ENCODE measurements at places on chromosomes 16 and 17. TPM values are rescaled to one million over a fixed set of nuclear protein-coding genes. Genes with fewer than 3 reads are reported as not detected.
A peak's percentile ranks its signal among the peaks of the same experiment; 100 is the strongest.

The IRX5 gene
- polyA plus RNA-seq = 10.2 TPM

The IGFALS gene
- 3.2 TPM for polyA plus RNA-seq

The KDM6B gene
- polyA plus RNA-seq = 28.1 TPM

The NPIPB8 gene
- 1.3 TPM for polyA plus RNA-seq

The CLEC18C gene
- 43.0 TPM for polyA plus RNA-seq

The INCA1 gene
- polyA plus RNA-seq = 7.9 TPM

The RTN4RL1 gene
- polyA plus RNA-seq = 1.9 TPM

The ACSM2A gene
- 57.3 TPM for polyA plus RNA-seq

The CA4 gene
- polyA plus RNA-seq = 64.6 TPM

The GNG13 gene
- not detected for polyA plus RNA-seq

GRCh38 chr16:66481081-66481942 is 54.2 kb downstream of the BEAN1 start:
- no peak for DNase-seq

DNA sequence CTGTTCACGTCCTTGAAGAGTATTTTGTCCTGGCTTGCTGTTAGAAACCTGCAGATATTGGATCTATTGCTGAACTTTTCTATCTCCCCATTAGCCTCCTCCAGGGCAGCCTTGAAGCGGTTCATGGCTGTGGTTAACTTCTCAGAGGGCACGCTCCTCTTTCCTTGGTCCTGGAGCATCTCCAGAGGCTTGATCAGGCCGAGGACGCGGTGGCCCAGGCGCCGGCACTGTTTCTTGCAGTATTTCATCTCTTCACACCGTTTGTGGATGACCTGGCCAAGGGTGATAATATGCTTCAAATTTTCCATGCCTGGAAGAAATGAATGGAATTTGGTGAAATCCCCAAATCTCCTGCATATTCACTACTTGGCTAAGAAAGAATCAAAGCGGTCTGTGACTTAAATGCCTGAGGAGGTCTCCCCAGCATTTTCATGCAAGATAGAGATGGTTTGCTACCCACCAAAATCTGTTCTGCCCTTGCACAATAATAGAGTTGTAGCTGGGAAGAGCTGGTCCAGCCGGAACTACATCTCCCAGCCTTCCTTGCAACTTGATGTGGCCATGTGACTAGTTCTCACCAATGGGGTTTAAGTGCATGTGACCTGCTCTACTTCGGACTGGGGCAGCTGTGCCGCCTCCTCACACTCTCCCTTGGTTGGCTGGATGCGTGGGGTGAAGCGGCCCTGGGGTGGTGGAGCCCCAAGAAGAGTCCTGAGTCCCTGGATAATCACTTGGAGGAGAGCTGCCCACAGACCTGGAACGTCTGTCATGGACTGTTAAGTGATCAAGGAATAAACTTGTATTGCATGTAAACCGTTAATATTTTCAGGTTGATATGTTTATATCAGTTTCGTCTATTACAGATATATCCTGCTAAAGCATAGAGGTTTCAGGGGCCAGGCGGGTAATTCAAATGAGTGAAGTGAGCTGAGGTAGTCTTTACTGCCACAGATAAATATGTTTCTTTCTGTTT is 4.9 kb downstream of the MLKL start:
- DNase-seq = peak; percentile 62

DNA sequence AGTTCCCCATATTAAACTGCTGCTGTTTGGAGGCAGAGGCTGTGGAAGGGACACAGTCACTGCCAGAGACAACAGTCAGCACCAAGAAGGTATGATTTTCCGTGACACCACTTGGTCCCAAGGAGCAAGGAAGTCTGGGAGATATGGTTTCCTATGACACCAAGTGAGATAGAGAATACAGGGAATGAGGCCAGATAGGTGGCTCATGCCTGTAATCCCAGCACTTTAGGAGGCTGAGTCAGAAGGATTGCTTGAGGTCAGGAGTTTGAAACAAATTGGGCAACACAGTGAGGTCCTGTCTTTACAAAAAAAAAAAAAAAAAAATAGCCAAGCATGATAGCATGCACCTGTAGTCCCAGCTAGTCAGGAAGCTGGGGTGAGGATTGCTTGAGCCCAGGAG is 90.8 kb downstream of the ABCC12 start:
- DNase-seq = no peak

- no peak for DNase-seq
These were observed 242.6 kb upstream of the GSE1 start for GRCh38 chr16:85370543-85370880.

DNA sequence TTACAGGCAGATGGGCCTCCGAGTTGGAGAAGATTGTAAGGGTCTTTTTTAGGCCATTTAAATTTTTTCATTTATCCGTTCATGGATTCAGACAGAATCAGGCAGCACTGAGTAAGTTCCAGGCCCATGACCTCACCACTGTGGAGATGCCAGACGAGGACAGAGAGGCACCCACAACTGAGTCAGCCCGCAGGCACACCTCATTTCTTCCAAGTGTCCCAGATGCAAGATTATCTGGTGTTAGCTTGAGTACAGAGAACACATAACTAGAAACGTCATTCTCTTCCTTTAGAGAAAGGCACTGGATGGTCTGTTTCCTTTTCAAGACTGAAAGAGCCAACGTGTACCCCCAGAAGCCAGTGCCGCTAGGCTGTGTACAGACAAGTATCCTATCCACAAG is 16.9 kb downstream of the CLEC16A start:
- no peak for DNase-seq

DNA sequence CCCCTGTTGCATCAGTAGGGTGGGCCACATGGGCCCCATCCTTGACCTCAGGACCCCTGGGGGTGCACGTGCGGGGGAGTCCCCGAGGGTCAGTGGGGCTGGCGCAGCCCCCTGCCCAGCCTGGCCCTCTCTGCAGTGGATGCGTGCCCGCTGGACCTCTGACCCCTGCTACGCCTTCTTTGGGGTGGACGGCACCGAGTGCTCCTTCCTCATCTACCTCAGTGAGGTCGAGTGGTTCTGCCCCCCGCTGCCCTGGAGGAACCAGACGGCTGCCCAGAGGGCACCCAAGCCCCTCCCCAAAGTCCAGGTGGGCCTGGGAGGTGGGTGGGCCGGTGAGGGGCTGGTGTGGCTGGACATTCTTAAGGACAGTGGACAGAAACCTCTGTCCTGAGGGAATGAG is 35.9 kb downstream of the MGAT5B start:
- DNase-seq = no peak

GRCh38 chr16:31081428-31082351 is 7.1 kb downstream of the PRSS53 start:
- no peak for DNase-seq

DNA sequence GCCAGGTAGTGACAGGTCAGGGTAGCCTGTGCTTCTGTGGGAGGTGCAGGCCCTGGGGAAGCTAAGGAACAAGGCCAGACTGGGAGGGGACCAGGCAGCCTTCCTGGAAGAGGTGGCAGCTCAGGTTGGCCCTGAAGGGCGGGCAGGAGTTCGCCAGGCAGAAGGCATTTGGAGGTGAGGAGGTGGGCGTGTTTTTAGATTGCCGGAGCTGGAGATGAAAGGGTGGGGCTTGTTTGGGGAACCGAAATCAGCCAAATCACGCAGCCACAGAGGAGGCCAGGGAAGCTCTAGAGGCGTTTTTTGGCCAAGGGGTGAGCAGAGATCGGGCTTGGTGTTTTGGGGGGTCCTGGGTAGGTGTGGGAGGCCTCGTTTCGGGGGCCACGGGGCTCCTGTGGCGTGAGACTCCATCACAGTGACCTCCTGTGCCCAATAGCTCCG is 7.6 kb downstream of the ADCY7 start:
- DNase-seq = no peak

GRCh38 chr16:52128361-52128760 is 418.6 kb downstream of the TOX3 start:
- no peak for DNase-seq

DNA sequence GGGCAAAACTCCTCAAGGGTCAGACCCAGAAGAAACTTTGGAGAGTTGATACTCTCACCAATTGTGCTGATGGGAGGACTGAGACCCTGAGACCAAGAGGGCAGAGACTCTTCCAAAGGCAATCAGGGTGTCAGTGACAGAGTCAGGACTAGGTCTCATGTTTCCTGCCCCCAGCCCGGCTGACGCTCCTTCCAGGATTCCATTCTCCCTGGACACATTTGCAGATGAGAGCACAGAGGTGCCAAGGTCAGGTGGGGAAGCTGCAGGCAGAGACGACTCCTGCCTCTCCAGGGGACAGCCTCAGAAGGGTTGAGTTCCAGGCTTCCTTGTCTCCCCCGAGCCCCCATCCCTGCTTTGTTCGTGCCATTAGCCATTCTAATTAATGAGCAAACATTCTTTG is 174.1 kb downstream of the WSCD1 start:
- DNase-seq = no peak

GRCh38 chr17:57340160-57340981 is 84.0 kb downstream of the MSI2 start:
- no peak for DNase-seq

DNA sequence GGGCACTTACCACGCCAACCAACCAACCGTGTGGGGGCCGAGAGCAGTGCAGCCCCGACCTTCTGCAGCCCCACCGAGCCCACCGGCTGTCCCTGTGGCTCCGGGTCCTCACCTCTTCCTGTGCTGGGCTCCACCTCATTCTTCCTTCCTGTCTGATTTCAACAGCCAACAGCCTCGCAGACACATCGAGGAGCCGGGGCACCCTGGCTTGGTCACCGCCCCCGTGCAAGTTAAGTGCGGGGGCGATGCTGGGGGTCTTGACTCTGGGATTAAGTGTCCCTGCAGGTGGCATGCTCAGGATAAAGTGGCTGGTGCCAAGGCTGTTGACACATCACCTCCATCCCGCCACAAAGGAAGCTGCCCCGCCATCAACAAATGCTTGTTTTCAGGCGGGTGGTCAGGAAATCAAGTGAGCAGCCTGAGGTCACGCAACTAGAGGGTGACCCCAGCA is at the start of gene NLRC3:
Gene NLRC3 (minus strand): TSS at position 102 of the 451 bp plus-strand sequence. CDS start 12,367 bp downstream, outside the sequence.
- no peak for DNase-seq

DNA sequence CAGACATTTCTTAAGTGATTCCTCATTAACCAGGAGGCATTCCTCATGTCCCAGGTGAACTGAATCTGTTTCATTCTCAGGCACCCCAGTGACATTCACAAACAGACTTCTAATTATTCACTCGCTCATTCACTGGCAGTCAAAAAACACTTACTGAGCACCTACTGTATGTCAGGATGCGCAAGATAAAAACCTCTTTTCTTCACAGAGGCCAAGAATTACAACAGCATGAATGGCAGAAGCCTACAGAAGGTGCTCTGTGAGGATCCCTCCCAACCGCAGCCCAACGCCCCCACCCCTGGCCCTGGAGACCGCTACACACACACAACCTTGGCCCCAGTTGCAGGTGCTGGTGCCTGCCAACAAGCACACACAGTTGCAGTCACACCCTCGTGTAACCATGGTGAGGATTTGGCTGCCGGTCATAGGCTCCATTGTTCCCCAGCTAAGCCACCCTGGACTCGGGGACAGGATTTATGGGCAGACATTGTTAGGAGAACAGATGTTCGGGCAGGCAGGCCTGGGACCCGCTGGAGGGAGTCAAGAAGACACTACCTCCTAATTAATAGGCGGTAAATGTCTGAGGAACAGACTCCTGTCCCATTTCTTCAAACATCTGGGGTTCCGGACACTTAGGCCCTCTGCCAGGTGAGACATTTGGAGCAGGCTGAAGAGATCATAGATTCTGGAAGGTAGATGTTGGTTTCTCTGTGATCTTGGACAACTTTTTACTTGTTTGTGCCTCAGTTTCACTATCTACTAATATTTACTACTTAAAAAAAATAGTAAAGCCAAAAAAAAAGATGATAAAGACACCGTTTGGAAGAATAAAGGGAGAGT is 43.2 kb downstream of the CUEDC1 start:
- DNase-seq = peak; percentile 48

- no peak for DNase-seq
These were observed 7.0 kb upstream of the ADAM11 start for GRCh38 chr17:44751806-44752205.

DNA sequence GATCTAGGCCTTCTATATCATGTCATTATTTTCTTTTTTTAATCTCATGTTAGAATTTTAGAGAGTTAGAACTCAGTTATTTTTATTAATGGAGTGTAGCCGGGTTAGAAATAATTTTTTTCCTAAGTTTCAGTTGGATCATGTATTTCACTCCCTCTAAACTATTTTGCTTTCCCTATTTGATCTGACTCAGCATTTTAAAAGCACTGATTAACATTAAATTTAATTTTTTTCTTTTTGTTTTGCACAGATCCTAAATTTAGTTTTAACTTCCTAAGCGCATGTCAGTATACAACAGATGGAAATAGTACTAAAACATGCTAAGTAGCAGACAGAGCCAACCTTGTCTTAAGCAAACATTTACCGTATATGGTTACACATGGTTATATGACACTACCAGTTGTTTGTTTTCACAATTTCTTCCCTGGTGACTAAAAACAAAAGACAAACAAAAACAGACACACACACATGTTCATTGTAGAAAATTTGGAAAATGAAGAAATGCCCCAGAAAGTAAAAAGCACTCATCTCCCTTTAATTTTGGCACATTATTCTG is 33.6 kb upstream of the RAB11FIP4 start:
- no peak for DNase-seq

GRCh38 chr17:69669441-69670178 is 255.1 kb downstream of the MAP2K6 start:
- no peak for DNase-seq

- no peak for DNase-seq
These were observed 10.1 kb upstream of the PIPOX start for GRCh38 chr17:29032857-29033197.

GRCh38 chr17:633641-634101 is 81.0 kb downstream of the VPS53 start:
- DNase-seq = no peak

GRCh38 chr16:78460428-78460827 is 361.0 kb downstream of the WWOX start:
- DNase-seq = no peak

DNA sequence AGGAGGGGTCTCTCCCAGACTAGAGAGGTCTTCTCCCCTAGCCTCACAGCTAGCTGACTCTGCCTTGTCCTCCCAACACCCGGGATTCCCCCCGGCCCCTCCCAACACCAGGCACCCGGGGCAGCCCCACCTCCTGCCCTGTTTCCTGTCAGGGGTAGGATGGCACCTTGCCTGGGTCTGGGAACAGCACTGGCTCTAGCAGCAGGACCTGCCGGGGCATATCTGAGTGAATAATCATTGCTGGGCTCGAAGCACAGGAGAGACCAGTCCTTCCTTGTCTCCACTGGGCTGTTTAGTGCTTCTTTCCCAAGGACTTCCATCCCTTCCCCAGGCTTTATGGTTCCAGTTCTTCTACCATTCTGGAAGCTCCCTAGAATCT is 25.7 kb downstream of the MINK1 start:
- DNase-seq = no peak

- DNase-seq = no peak
These were observed 581.5 kb upstream of the RBFOX1 start for GRCh38 chr16:6751191-6751590.

DNA sequence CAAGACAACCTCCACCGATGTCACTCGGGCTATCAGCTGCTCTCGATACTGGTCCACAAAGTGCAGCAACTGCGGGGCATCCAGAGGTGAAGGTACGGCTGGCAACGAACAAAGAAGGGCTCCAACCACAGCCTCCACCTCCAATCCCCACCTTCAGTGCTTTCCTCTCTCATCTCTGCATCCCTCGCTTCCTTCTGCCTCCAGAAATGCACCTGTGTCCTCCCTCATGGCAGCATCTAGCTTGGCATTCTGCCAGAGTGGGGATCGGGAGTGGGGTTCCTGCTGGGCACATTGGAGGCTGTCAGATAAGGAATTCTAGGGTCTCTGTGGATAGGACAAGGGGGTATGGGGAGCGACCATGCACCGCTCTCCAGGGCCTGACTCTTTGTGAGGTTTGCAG is 28.6 kb downstream of the MIS12 start:
- no peak for DNase-seq

All from right renal pelvis (tissue), 4 donors.